ENCODE measurements at places on chromosomes 1 and 21.

- no peak for DNase-seq
These were observed 1.1 kb downstream of the THRAP3 start for GRCh38 chr1:36225283-36225899.

- no peak for DNase-seq
These were observed 11.5 kb downstream of the PTCH2 start for GRCh38 chr1:44831516-44831915.

DNA sequence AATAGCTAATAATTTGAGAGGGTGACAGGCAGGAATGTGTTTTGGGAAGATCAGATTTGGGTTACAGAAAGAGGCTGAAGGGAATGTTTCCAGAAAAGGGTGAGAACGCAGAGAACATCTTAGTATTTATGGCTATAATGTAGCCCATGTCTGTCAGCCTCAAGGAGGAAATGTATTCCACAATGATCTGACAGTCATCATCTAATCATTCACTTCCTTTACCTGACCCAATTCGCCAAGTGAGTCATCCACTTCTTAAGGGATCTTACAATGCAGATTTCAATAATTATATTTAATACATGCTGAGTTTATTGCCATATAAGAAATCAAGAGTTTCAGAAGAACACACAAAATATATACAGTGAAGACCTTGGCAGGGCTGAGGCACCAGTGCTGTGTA lies 10.8 kb downstream of the TRIM45 start:
- no peak for DNase-seq

- no peak for DNase-seq
These were observed 72.9 kb upstream of the RGS4 start for GRCh38 chr1:162996261-162996660.

DNA sequence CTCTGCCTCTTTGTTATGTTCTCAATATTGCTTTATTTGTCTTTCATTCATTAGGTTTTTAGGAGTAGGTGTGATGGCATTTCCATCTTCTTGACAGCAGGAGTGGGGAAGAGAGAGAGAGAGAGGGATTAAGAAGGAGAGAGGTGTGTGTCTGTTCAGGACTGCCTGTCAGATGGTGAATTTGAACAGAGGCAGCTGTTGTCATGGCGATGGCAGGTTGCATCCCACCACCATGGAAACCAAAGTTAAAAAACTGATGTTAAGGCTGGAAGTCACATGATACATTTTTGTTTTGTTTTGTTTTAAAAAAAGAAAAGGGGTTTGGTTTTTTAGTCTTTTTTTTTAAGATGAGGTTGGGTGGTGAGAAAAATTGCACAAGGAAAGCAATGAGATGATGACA lies 18.3 kb downstream of the CACNA1E start:
- no peak for DNase-seq

DNA sequence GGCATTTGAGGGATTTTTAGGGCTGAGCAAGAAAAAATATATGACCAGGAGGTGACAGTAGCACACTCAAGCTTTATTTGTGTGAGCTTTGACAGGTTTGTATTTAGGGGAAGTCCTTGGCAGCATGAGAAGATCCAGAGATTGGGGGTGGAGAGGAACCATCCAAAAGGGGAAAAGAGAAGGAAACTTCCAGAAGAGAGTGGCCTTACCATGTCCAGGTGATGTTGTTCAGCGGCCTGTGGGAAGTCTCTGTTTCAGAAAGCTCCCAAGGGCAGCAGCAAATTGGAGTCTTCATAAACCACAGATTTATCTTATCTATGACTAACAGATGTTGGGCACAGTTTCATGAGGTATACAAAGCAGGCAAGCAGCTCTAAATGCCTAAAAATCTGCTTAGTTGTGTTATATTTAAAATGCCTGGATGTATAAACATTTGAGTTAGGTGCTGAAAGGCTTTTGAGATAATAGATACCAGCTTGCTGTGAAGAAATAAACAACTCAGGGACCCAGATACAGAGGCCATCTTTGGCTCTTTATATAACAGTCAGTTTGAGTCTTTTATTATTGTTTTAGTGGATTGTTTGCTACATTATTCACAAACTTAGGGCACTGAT lies 21.2 kb upstream of the ADAR start:
- DNase-seq = no peak

- DNase-seq = no peak
These were observed 5.6 kb downstream of the ARHGAP29 start for GRCh38 chr1:94231746-94232145.

- no peak for DNase-seq
These were observed 43.9 kb downstream of the SUSD4 start for GRCh38 chr1:223319905-223320580.

GRCh38 chr1:6068932-6069331 lies 23.2 kb downstream of the KCNAB2 start:
- DNase-seq = no peak

- DNase-seq = no peak
These were observed 30.9 kb upstream of the RPL11 start for GRCh38 chr1:23660671-23661070.

- no peak for DNase-seq
These were observed 33.9 kb upstream of the GRIK3 start for GRCh38 chr1:37068260-37068659.

GRCh38 chr21:42429856-42430255 lies 26.2 kb downstream of the UBASH3A start:
- no peak for DNase-seq
